Immature natural killer cell (primary cell): ENCODE measurements at places on chromosomes 11 and 22.

- DNase-seq: no peak
These were observed 20.8 kb upstream of the GAB2 start for GRCh38 chr11:78438298-78438975.

DNA sequence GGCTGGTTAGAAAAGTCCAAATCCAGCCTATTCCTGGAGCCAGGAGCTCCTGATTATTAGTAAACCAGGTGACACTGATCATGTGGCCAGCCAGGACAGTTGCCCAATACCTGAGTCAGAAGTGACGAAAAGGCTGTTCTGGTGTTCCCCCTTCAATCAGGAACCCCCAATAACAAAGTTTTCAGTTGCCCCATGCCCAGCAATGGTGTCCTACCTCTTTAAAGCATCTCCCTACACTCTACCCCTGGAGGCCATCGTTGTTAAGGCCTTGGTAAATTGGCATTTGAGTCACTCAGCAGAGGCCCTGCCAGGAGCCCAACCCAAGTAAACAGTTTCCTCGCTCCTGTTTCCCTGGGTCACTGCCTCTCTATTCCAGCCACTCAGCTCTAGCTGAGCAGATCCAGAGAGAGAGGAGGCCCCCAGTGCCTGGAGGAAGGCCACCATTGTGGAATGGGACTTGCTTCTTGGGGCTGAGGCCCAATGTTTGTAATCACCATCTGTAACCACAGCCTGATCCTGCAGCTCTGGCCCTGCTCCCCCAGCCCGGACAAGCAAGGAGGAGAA, 25.0 kb downstream of the ARHGAP1 start:
- no peak for DNase-seq

- no peak for DNase-seq
These were observed 615 bp downstream of the POLD4 start for GRCh38 chr11:67352546-67353316.

DNA sequence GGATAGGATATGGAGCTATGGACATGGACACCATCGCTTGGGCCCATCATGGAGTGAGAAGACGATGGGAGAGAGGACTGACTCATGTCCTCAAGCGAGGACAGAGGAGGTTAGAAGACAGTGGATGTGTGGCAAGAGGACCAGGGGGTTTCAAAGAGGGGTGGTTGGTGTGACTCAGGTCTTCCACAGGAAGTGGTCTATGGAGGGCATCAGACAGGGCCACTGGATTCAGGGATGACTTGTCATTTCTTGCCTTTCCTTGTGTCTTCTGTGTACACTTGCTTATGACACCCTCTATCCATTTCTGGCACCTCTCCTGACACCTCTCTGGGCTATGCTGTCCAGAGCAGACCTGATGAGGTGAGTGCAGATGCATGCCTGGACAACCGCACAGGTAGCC, 115.4 kb downstream of the OSBP2 start:
- no peak for DNase-seq

GRCh38 chr11:76658231-76658630, 12.3 kb downstream of the LRRC32 start:
- DNase-seq: no peak
